A549 treated with dexamethasone at 1 μM for 4 hours (cell line): ENCODE measurements at places on chromosomes 2 and 18. TPM values are rescaled to one million over a fixed set of nuclear protein-coding genes. Genes with fewer than 3 reads are reported as not detected.

Gene C2orf76
- 10.2 to 15.4 TPM (median 11.0 TPM) in 5 replicates for total RNA-seq

Gene CD8A
- 0.28 to 0.51 TPM (median 0.30 TPM) in 5 replicates for total RNA-seq

Gene SGPP2
- total RNA-seq, result 0.46 to 0.84 TPM (median 0.51 TPM) in 5 replicates

Gene ACMSD
- total RNA-seq, result not detected in 5 replicates

Gene RGPD4
- 0.02 to 0.07 TPM (median 0.04 TPM) in 5 replicates for total RNA-seq

Gene EML6
- total RNA-seq, result 0.34 to 1.2 TPM (median 1.0 TPM) in 5 replicates

Gene SMYD1
- not detected in 5 replicates for total RNA-seq

Gene FOSL2
- 67.6 to 104 TPM (median 93.6 TPM) in 5 replicates for total RNA-seq

Gene CIDEA
- total RNA-seq, result not detected in 5 replicates

Gene CRYBA2
- total RNA-seq, result 0.31 TPM in 1 of 5 replicates, not detected in the others

Gene B3GNT7
- total RNA-seq, result 2.2 to 3.5 TPM (median 3.0 TPM) in 5 replicates

Gene AKAIN1
- total RNA-seq, result not detected in 5 replicates

Gene CYS1
- total RNA-seq, result 0.98 to 1.9 TPM (median 1.5 TPM) in 5 replicates

Gene MAPRE2
- 12.8 to 15.9 TPM (median 13.2 TPM) in 5 replicates for total RNA-seq

Gene DNAH6
- 0.01 to 0.12 TPM (median 0.04 TPM) in 4 of 5 replicates, not detected in the other for total RNA-seq

Gene DDX18
- 65.1 to 80.3 TPM (median 71.1 TPM) in 5 replicates for total RNA-seq

Gene IL1B
- total RNA-seq, result 0.11 to 0.27 TPM (median 0.16 TPM) in 4 of 5 replicates, not detected in the other

Gene SOWAHC
- total RNA-seq, result 7.0 to 10.2 TPM (median 9.2 TPM) in 5 replicates

Gene GCFC2
- total RNA-seq, result 11.7 to 15.9 TPM (median 13.3 TPM) in 5 replicates

Gene CCDC195
- not detected in 5 replicates for total RNA-seq

Gene CYB5A
- 119 to 160 TPM (median 124 TPM) in 5 replicates for total RNA-seq

Gene ERCC3
- 38.8 to 42.8 TPM (median 41.2 TPM) in 5 replicates for total RNA-seq

Gene TMEM18
- 37.6 to 44.4 TPM (median 39.0 TPM) in 5 replicates for total RNA-seq

Gene HOXD11
- 5.1 to 6.3 TPM (median 5.8 TPM) in 5 replicates for total RNA-seq

Gene AGBL5
- 28.5 to 34.9 TPM (median 34.4 TPM) in 5 replicates for total RNA-seq

Gene RIT2
- total RNA-seq, result not detected in 5 replicates

Gene NCKAP5
- total RNA-seq, result 0.61 to 1.1 TPM (median 1.0 TPM) in 5 replicates

Gene GPR35
- total RNA-seq, result 0.32 to 0.83 TPM (median 0.68 TPM) in 5 replicates

Gene SCN9A
- 2.2 to 5.0 TPM (median 4.3 TPM) in 5 replicates for total RNA-seq

Gene GKN2
- 1.5 to 2.9 TPM (median 2.0 TPM) in 5 replicates for total RNA-seq

Gene MSH2
- 33.4 to 37.9 TPM (median 36.9 TPM) in 5 replicates for total RNA-seq

Gene ELOA2
- not detected in 5 replicates for total RNA-seq
